ENCODE measurements at places on chromosomes 3 and 15.

GRCh38 chr15:35583863-35584528 is 38.0 kb upstream of the DPH6 start:
- no peak for DNase-seq

DNA sequence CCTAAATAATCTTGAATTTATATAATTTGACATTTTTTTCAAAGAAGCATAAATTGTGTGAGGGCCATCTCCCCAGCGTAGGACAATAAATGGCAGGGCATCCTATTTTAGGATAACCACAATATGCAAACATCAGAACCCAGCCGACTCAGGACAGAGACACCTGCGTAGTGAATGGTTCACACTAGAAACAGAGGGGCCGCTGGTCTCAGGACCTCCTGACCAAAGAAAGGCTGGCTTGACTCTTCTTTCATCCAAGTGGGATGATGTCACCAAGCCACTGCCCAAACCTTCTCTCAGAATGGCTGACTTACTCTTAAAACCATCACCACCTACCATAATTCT is 162.1 kb downstream of the FOXP1 start:
- no peak for DNase-seq

GRCh38 chr3:134927599-134927998 is 132.5 kb downstream of the EPHB1 start:
- no peak for DNase-seq

DNA sequence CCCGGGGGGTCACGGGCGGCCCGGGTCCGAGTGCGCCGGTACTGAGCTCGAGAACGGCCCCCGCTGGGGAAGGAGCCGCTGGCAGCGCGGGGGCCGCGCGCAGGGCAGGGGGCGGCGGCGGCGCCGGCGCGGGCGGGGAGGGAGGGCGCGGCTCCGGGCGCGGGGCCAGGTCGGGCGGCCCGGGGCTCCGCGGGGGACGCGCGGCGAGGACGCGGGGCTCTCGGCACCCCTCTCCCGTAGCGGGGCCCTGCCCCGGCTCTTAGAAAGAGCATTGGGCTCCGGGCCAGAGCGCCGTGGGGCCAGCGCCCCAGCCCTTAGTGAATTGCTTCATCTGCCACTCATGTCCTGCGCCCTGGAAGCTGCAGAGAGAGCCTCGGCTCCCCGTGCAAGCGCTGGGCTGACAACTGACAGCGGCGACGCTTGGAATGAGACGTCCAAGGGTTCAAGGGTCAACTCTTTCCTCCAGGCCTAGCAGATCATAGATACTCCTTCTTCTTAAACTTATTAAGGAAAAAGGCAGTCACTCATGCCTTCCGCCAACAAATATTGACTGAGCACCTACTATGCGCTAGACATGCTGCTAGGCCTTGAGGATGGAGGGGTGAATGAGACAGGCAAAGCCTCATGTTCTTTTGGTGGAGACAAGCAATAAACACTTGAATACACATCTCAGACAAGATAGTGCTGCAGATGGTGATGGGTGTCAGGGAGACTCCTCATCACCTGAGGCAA is 140.8 kb downstream of the SMAD6 start:
- DNase-seq, result no peak

GRCh38 chr15:58139989-58140522 is 1.9 kb downstream of the AQP9 start:
- no peak for DNase-seq

DNA sequence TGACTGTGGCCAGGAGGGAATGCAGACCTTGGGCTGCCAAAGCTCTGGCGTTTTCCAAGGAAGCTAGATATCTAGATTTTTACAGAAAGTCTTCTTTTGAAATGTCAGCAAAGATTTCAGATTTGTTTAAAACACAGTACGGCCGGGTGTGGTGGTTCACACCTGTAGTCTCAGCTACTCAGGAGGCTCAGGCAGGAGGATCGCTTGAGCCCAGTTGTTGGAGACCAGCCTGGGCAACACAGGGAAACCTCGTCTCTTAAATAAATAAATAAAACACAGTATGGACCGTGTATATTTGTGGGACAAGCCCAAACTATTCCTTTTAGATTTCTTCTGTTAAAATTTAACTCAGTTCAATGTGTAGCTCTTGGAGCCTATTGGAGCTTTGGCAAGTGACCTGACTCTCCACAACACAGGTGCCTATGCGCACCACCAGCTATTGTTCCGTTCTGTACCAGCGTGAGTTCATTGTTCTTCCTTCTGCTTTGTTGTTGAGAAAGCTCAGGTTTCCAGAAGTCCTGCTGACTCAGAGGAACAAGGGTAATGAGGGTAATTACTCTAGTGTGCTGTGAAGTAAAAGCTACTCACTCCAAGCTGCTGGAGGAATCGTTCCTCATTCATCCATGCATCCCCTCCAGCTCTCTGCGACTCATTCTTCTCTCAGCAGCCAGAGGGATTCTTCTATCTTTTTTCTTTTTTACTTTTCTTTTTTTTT is 73.1 kb upstream of the SLC6A6 start:
- no peak for DNase-seq

DNA sequence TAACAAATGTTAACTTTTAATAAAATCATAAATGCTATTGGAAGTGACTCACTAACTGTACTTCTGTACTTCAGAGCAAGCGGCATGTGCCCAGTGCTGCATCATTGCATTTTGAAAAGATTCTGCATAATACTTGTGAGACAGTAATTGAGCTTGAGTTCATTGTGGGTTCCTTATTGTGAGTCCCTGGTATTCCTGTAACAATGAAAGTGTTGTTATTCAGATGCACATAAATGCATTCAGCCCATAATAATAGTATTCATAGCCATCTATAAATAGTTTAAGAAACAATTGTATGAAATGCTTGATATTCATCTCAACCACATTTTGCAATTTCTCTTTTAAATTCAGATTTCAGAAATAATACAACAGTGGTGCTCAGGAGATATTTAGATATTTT is 976.4 kb downstream of the CADM2 start:
- no peak for DNase-seq

DNA sequence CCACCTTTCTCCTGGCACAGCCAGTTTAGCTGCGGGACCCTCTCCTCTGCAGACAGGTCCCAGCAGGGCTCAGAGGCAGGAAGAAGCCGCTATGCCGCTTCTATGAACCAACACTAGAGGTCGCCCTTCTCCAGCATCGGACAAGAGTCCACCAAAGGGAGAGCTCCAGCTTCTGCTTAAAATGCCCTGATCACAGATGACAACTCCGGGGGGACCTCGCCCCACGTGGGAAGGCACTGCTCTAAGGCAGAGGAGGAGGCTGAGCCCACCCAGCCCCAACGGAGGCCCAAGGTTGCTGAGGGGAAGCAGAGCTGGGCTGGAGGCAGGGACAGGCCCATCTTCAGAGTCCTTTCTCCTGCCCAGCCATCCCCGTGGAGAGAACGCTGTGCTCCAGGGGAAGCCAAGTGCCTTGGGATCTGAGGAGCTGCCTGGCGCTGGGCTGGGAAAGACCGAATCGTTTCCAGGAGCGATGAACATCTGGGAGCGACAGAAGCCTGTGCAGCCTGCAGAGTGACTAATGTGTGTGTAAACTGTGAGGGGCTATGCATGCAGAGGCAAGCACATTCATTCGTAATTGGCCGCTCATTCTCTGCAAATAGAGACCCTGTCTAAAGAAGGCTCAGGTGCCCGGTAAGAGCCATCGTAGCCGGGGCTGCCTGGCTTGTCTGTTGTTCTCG is 43.5 kb upstream of the BDH1 start:
- peak; percentile 53 for DNase-seq

GRCh38 chr3:142732066-142732465 is 8.2 kb downstream of the TRPC1 start:
- no peak for DNase-seq

- no peak for DNase-seq
These were observed 4.3 kb downstream of the SNTN start for GRCh38 chr3:63656786-63657185.

DNA sequence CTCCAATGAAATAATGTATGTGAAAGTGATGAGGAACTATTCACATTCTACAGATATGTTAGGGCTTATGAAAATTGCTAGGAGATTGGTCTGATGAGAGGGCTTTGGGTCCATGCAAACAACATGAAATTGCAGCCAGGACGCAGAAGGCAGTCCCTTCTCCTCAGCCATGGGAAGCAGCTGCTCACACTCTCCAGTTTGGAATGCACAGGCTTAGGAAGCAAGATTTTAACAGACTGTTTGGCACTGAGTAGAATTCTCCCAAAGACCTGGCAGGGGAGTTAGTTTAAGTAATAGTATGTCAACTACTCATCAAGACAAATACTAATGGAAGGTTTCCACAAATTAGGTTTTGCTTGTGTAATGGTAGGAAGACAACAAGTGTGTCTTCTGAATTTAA is 500.7 kb upstream of the ARRDC4 start:
- no peak for DNase-seq

- DNase-seq, result no peak
These were observed 56.9 kb upstream of the CSPG5 start for GRCh38 chr3:47635536-47635935.
